ENCODE measurements at places on chromosomes 7 and 10.

DNA sequence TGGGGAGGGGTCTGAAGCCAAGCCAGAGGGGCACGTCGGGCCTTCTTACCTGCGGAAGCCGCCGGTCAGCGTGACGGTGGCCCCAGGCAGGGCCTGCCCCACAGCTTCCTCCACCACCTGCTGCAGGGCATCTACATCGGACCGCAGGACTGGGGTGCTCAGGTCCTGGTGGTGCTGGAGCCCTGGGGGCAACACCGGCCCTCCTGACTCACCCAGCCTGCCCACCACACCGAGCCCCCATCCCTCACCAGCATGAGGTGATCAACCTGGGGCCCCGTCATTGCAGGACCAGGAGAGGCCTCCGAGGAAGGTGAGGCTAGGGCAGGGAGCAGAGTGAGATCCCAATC, 8.0 kb downstream of the POLM start:
- no peak for DNase-seq

GRCh38 chr7:28530175-28530802, 118.0 kb downstream of the CREB5 start:
- no peak for DNase-seq

GRCh38 chr10:85524001-85524666, 842.5 kb downstream of the GRID1 start:
- no peak for DNase-seq

GRCh38 chr7:77727936-77728701, 31.9 kb downstream of the RSBN1L start:
- DNase-seq: no peak

DNA sequence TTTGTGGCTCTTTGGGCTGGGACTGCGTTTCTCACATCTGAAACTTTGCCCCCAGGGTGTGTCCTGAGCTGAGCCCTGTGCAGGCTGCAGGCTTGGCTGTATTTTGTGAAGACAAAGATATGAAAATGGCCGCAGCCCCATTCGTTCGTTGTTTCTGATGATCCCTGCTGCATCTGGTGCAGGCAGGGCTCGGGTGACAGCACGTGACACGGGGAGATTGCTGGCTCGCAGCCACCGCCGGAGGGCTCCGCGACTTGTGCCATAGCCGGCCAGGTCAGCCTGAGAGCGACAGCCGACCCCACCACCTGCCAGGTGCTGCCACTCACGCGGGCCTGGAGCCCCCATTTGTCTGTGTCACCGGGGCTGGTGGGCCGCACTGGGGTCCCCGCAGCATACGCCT, 81.3 kb downstream of the ZRANB1 start:
- DNase-seq: no peak

DNA sequence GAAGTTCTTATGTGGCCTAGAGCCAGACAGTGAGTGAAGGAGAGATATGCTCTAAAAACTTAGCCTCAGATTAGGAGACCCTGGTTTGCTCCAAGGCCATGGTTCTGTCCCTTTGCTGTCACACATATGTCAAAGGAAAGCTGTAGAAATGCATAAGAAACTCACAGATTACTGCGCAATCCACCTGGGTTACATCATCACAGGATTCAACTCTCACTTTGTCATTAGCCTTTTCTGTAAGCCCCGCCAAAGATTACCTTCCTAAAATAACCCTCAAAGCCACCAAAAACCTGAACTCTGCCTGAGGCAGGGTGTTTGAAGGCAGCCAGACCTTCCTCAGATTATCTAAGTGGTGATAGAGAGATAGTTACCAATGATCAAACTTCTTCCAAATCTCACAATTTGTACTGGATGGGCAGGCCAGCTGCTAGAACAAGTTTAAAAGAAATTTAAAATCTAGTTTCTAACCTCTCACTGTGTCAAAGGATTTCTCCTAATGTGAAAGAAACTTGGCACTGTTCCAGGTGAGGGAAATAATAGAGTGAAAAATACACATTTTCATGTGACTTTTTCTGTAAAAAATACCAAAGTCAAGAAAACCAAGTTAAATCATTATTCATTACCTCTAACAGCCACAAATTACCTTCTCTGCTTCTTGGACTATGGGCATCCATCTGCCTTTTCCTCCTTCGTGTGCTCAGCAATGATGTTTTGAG, 567.2 kb downstream of the SUGCT start:
- no peak for DNase-seq

- DNase-seq: no peak
These were observed 75.6 kb downstream of the KCNMA1 start for GRCh38 chr10:77561991-77562390.

DNA sequence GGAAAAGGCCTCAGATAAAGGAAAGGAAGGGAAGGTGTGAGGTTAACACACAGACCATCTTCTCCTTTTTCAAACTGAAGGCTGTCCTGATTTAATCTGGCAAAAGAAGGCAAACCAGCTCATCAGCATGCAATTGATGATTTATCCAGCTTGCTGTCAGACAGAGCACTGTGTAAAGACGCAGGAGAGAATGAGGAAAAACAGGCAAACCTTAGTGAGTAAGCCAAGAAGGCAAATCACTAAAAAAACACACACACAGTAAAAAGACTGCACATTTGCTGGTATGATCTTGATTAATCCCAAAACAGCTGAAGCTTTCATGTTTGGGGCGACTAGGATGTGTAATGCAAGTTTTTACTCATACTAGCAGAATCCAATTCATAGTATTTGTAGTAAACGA, 65.8 kb upstream of the SKAP2 start:
- no peak for DNase-seq

GRCh38 chr10:110992006-110992800, 72.8 kb downstream of the SHOC2 start:
- DNase-seq: no peak

- no peak for DNase-seq
These were observed 339.2 kb upstream of the PODXL start for GRCh38 chr7:131895541-131896164.

GRCh38 chr10:21490711-21491105, 34.8 kb downstream of the SKIDA1 start:
- no peak for DNase-seq

DNA sequence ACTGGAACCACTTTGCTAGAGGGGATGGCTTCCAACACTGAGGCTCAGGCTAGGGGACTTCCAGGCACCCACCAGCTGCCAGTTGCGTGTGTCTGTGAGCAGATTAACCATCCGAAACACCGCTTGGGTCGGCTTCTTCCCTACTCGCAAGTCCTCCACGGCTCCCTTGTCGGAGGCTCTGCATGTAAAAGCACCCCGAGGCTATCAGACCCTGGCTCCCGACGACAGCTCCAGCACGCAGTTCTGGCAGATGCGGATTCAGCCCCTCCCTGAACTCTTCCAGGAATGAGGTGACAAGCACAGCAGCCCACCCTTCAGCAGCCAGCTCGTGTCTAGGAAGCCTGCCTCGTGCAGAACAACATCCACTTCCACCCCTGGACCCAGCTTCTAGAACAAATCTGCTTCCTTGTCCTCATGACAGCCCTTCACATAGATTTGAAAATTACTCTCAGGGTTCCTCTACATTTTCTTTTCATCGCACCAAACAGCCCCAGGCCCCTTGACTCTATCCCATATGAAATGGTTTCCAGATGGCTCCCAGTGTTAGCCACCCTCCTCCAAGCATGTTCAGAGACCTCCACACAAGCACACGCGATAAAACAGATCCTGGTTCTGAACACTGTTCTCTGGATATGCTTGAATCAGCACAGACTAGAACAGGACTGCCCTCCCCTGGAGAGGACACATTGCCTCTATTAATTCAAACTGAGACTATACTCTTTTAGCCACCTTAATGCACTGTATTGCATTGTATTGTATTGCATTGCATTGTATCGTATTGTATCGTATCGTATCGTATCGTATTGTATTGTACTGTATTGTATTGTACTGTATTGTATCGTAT, 44.6 kb downstream of the SLIT1 start:
- no peak for DNase-seq

DNA sequence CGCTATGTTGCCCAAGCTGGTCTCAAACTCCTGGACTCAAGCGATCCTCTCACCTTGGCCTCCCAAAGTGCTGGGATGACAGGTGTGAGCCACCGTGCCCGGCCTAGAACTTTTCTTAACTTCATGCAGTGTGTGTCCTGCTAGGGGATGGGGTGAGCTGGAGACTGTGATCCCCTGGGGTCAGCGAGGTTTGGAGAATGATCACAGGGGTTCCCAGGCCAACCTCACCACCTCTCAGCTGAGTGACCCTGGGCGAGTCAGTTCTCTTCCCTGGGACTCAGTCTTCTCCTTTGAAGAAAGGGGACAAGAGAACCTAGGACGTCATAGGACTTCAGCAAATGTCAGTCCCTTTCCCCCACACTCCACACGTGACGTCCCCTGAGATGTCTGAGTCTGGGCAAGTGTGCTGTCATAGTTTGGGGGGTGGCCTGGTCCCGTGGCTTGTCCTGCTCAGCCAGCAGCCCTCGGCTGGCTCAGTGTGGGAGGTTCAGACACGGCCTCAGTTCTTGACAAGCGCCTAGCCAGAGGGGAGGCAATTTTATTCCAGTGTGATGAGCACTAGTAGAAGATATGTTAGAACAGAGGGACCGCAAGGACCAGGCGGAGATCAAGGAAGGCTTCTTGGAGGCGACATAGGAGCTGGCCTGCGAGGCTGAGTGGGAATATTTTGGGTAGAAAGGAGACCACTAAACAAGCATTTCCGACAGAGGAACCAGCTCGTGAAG, 43.3 kb upstream of the ELN start:
- DNase-seq: no peak

DNA sequence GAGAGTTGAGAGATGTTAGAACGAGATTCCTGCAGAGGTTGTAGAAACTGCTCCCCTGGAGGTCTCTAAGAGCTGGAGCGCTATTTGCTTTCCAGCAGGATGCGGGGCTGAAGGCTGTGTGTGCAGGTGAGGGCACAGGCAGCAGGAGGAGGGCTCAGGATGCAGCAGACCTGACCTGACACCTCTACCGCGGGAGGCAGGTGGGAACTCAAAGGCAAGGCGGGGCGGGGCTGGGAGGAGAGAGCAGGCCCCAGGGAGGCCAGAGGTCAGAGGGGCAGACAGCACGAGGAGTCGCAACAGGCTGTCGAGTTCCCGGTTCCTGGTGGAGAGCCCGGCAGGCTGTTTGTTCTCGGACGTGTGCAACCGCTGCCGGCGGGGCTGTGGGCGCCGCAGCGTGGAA, 7.9 kb upstream of the CRTAC1 start:
- DNase-seq: no peak

- no peak for DNase-seq
These were observed 628.0 kb downstream of the CALN1 start for GRCh38 chr7:71784180-71784579.

DNA sequence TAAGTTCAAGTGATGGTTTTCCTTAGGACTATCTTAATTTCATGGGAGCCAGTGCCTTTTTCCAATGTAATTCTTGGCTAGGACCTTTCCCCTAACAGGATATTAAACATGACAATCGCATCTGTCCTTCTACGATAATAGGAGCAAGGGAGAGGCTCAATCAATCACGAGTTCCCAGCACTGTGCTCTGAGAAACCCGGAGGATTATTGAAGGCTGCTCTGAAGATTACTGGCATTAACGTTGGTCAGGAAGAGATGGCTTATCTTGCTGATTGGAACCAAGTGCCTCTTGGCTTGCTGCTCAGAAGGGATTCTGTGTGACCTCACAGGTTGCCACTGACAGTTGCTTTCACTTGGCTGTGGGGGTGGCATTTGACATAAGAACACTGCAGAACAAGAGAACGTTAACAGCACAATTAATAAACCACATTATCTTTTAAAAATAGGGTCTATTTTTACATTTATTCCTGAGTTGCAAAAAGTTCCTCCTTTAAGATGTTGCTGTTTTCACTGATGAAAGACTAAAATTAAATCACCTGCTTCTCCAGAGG, 252.1 kb upstream of the TAC1 start:
- no peak for DNase-seq

DNA sequence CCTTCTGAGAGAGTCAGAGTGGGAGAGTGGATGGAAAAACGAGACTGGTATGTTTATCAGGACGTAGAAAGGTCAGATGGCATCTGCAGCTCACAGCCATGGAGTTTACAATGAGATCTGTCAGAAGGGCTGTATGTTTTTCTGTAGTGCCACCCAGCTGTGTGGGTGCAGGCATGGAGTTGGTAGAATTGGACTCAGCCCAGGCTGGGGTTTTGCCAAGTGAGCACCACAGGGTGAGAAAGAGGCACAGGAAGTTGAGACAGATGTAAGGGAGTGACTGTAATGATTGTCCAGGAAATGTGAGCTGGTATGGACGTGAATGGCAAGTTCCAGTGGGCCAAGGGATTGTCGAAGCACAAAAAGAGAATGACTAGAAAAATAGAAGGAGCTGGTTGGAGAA, 9.1 kb upstream of the ZYX start:
- no peak for DNase-seq

- no peak for DNase-seq
These were observed 5.1 kb downstream of the ZMIZ1 start for GRCh38 chr10:79073784-79074432.

DNA sequence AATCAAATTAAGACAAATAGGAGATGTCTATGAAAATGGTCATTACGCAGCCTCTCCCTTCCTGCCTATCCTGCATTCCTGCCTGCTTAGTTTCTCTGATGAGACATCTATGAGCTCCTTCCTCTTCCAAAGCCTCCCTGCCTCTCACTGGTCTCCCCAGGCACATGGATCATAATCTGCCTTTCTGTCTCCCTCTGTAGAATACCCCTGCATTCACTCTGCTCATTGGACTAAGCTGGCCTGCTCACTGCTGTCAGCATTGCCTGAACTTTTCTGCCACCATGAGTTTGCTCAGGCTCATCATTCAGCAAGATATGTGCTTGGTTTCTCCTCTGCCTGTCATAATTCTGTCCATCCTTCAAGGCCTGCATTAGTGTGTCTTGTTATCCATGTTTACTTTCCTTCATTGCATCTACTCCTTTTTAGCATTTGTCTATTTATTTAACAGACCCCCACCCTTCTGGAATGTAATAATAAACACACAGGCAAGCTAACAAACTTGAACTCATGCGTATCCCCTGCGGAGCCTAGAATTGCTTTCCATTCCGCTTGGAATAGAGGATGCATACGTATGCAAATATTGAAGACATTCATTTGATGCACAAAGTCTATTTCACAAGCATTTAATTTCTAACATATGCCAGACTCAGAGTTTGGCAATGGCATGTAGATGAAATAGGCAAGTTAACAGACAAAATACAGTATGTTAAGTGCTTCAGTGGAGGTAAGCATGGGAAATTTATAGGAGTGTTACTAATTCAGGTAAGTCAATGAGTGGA, 88.3 kb downstream of the PTPRZ1 start:
- no peak for DNase-seq

GRCh38 chr7:99729486-99730237, 5.3 kb downstream of the CYP3A7 start:
- no peak for DNase-seq

GRCh38 chr7:18559756-18560155, 64.2 kb downstream of the HDAC9 start:
- DNase-seq: no peak
